ENCODE measurements at places on chromosomes 2 and 18.

DNA sequence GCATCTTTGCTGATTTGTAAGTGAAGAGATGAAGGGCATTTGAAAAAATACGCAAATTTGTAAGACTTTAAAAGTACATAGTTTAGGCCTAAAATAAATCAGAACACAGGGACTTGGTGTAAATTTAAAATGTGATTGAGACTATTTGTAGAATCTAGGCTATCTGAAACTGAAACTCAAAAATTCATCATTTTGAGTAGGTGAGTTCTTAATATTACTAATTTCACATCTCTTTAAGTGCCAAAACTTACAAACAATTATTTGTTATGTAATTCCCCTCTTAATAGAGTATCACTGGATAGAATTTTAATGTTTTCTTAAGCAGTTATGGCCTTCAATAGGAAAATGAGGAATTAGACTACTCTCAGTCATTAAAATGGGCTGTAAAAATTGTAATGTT lies 14.0 kb upstream of the HRH4 start:
- DNase-seq, result no peak

- no peak for DNase-seq
Observed at GRCh38 chr2:159849160-159849813, 51.3 kb upstream of the CD302 start.

DNA sequence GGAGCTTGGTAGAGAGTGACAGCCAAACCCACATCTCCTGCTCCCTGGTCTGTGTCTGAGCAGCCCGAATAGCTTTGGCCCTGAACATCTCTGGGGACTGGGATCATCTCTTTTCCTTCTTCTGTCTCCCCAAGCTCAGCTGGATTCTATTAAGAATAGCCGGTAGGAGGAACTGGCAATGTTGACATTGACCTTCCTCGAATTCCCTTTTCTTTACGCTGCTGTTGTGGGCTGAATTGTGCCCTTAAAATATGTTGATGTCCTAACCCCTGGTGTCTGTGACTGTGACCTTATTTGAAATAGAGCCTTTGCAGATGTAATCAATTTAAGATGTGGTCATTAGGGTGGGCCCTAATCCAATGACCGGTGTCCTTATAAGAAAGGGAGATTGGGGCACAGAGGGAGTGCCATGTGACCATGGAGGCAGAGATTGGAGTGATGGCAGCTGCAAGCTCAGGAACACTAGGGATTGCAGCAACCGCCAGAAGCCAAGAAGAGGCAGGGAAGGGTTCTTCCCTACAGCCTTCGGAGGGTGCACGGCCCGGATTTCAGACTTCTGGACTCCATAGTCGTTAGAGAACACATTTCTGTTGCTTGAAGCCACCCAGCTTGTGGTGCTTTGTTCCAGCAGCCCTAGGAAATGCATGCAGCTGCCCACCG lies 5.8 kb upstream of the SFTPB start:
- DNase-seq, result no peak

GRCh38 chr2:216596980-216597509 lies 36.2 kb upstream of the IGFBP2 start:
- DNase-seq, result no peak

GRCh38 chr2:46921676-46922448 lies 6.3 kb upstream of the MCFD2 start:
- DNase-seq, result no peak
